ENCODE measurements at places on chromosomes 2 and 18.

GRCh38 chr2:10266133-10266620 lies 36.5 kb upstream of the HPCAL1 start:
- no peak for DNase-seq

- DNase-seq = peak; percentile 46
Observed at GRCh38 chr2:20650393-20650876, 463 bp downstream of the HS1BP3 start.

DNA sequence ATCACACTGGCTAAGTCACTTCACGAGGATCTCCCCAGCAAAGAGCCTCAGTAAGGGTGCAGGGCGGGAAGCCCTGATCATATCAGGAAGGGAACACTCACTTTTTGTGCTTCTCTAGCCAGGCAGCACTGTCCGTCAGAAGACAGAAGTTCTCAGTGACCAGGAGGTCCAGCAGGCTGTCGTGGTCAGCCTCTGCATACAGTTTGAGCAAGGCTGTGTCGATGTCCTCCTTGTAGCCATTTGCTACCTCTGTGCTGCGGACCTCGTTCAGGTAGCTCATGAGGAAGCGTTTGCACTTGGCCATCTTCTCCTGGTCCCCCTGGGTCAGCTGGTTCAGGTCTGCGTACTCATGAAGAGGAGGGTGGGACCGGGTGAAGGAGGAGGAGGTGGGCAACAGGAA lies 38.7 kb downstream of the GPR45 start:
- no peak for DNase-seq

DNA sequence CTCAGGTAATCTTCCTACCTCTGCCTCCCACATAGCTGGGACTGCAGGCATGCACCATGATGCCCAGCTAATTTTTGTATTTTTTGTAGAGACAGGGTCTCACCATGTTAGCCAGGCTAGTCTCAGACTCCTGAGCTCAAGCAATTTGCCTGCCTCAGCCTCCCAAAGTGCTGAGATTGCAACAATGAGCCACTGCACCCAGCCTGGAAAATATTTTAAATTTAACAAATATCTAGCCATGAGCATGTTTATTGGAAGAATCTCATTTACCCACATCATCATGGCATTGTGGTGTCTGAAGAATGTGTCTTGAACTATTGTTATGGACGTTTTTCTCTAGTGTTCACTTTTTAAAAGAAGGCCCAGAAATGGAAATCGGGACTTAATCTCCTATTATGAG lies 231.8 kb downstream of the MBD5 start:
- no peak for DNase-seq
